ENCODE measurements at places on chromosomes 16 and 17.

DNA sequence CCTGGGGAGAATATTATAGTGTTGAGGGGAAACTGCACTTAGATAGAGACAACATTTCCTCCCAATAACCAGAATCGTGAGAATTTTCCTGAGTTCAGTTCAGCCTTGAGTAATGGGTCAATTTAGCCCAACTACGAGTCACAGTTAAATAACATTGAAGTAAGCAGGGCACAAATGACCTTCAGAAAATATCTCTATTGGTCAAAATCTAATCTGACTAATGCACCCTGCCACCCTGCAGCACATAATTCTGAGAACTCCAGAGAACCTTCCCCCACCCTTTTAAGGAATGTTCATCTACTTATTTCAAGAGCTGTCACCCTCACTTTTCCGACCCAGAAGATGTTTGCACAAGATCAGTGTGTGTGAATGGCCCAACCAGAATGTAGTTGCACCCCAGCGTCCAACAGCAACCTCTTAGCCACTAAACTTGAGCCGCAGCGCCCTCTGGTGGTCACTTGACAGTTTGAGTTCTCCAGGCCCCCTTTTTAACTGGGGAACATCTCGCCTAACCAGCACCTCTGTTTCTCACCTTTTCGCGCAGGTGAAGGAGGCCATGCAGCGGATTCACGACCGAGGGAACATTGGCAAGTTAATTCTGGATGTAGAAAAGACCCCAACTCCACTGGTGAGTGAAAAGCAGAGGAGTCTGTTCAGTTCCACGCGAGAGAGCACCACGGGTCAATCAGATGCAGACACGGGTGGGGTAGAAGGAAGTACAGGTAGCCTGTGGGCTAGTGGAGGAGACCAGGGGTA lies 50.9 kb upstream of the CLEC3A start:
- DNase-seq = peak; percentile 50

- DNase-seq = peak; percentile 54
These were observed 834 bp upstream of the TXNDC11 start for GRCh38 chr16:11743308-11744074.

- no peak for DNase-seq
These were observed 764 bp upstream of the SLC6A4 start for GRCh38 chr17:30236297-30236624.

DNA sequence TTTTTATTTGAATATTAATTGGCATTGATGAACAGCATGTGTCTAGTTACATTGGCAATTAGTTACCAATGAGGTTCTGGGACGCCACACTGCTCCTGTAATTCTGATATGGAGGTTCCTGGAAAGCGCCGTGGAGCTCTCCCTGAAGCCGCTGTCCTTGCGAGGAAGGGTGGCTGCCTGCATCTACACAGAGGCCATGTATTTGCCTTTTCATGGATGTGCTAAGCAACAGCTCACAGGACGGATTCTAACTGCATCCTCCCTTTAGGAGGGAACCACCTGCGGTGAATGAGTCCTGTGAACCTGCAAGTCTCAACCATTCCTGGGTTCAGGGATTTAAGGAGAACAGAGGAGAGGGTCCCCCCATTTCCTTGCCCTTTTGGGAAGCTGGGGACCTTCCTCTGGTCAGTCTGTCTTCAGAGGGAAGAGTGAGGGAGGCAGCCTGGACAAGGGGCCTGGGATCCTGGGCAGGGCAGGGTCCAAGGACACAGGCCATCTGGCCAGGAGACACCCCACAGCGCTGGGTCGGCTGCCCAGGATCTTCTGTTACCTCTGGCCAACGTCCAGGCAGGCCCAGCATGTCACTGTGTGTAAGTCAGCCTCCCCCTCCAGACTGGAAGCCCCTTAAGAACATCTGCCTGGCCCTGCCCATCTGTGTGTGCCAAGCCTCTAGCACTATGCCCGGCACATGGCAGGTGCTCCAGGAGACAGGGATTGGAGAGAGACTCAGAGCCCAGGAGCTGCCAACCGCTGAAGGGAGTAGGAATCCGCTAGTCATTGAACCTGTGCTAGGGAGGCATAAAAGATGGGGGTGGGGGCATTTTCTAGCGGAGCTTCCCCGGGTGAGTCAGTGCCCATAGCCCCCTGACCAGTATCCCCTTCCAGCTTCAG lies 314.1 kb upstream of the TNRC6C start:
- no peak for DNase-seq

DNA sequence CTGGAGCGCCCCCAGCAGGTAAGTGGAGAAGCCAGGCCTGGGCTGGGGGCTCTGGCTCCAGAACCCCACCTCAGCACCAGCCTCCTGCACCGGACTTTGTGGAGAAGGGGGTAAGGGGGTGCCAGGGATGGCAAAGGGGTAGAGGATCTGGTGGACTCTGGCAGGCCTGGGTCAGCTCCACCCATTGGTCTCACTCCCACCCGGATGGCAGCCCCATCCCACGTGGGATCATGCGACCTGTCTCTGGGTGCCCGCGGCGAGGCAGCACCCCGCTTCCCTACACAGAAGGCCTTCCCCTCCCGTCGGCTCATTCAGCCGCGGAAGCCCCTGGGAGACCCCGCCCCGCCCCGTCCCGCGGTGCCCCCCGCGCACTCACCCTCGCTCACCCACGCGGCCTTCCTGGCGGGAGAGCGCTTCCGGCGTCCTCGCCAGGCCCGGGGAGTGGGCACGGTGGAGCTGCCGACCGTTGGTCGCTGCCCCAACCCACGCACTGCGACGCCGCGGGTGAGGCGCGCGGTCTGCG lies 498 bp upstream of the PLEKHG4 start:
- DNase-seq = no peak

- DNase-seq = no peak
These were observed 16.6 kb downstream of the TRPV2 start for GRCh38 chr17:16432017-16432416.

- no peak for DNase-seq
These were observed 1.3 kb downstream of the DGKE start for GRCh38 chr17:56835264-56835585.

DNA sequence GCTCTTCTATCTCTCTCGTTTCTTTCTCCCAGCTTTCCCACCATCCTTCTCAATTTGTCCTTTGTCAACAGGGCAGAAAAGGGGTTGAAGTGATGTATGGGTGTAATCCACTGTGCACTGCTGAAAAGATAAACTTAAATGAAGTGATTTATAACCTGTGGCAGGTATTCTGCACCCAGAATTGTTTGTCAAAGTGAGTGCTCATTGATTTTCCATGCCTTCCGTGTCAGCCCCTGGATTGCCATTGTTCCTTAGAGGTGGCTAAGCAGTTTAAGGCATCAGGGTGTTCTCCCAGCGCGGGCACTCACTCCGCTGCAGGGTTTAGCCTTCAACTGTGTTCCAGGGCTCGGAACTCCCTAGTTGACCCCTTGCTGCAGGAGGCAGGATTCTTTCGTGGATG lies 82.9 kb downstream of the PITPNC1 start:
- no peak for DNase-seq

DNA sequence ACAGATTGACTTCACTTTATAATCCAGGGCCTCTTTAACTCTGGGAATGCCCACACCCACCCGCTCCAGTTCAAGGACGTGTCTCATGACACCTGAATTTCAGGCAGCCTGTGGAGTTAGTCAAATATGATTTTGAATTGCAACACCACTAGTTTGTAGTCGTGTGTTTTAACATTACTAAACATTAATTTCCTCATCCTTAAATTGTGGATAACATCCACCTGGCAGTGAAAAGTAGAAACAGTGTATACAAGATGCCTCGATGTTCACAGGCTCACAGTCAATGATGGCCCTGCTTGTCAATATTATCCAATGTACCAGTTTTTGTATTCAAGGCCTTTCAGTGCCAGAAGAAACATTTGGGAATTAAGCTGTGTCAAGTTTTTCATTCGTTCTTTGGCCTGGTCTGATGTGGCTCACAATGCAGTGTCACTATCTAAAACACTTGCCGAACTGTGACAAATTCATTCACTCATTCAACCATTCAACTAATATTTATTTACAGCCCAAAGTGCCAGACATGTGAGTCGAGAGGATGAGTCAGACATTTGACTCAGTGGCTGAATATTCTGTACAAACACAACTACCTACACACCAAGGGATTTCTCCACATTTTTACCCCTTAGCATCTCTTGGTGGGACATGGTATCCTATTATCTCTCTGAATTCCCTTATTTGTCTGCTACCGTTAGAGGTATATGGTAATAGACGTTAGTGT lies 1.4 kb downstream of the MEIOB start:
- DNase-seq = no peak

GRCh38 chr16:86345516-86345915 lies 164.8 kb upstream of the FOXF1 start:
- no peak for DNase-seq

DNA sequence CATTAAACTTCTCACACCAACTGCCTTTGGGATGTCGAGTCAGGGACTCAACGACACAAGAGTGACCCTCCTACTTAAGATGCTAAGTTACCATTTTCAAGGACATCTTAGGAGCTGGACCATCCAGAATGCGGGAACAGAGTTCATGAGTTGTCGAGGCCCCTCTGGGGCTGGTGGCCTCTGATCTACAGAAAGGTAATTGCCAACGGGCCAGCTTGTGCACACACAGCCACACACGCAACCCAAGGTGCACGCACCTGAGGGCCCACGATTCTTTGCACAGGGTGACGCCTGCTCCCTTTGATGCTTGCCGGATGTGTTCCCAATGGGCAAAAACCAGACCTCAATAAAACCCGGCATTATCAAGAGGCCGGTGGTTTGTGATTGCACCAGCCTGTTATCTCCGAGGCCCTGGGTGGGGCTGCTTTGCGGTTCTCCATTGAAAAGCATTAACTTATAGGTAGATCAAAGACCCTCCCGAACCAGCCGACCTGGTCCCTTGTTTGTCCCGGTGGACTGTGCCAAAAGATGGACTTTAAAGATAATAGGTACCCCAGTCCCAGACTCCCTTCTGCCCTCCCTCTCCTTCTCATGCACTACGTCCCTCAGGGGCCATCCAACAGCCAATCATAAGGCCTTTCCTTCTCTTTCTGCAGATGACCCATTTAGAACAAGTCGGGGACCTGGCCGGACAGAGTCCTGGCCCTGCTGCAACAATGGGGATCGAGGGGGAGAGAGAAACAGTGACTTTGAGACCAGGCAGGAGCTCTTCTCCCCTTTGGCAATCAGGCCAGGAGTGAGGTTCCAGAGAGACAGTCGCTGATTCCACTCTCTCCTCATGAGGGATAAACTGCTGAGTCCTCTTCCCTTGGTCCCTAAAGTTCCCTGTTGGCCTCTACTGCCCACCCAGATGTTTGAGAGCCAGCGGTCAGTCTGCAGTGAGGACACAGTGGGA lies 292.5 kb downstream of the SOX9 start:
- no peak for DNase-seq

- DNase-seq = no peak
These were observed 13.8 kb downstream of the AANAT start for GRCh38 chr17:76481071-76481655.

DNA sequence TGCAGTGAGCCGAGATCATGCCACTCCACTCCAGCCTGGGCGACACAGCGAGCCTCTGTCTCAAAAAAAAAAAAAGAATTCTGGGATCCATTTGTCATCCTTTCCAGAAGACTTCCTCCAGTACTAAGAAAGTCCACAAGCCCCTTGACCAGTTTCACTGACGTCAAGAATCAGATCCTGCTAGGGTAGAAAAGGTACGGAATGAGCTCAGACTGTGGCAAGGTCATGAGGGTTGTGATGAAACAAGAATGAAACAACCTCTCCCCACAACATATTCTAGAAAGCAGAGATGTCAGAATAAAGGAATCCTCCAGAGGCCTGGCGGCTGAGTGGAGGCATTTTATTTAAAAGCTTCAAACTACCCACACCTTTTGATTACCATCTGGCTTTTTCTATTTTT lies 29.9 kb downstream of the TRAF4 start:
- no peak for DNase-seq

- DNase-seq = peak; percentile 56
These were observed 5.3 kb upstream of the FAAP100 start for GRCh38 chr17:81557276-81558114.

DNA sequence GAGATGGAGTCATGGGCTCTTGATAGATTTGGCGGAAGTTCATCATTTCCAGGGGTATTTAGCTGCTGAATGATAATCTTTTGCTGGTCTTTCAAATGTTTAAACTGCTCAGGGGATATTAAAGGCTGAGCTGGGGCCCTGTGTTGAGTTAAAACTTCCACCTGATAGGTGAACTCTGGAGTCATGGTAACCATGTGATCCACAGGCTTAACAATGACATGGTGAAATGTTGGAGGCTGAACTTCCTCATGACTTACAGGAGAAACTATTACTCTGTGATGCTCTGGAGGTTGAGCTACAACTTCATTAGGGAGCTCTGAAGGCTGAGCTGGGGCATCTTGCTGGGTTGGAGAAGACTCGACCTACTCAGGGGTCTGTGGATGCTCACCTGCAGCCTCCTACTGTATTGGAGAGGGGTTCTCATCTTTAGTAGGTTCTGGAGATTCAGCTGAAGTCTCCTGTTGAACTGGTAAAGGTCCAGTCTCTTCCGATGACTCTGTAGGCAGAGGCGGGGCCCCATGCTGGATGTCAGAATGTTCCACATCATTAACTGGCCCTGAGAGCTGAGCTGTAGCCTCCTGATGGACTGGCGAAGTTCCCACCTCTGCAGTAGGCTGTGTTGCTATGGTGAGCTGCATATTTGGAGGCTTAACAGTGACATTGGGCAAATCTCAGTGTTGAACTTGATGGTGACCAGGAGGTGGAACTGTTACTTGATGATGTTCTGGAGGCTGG lies 24.2 kb downstream of the RDM1 start:
- DNase-seq = no peak

DNA sequence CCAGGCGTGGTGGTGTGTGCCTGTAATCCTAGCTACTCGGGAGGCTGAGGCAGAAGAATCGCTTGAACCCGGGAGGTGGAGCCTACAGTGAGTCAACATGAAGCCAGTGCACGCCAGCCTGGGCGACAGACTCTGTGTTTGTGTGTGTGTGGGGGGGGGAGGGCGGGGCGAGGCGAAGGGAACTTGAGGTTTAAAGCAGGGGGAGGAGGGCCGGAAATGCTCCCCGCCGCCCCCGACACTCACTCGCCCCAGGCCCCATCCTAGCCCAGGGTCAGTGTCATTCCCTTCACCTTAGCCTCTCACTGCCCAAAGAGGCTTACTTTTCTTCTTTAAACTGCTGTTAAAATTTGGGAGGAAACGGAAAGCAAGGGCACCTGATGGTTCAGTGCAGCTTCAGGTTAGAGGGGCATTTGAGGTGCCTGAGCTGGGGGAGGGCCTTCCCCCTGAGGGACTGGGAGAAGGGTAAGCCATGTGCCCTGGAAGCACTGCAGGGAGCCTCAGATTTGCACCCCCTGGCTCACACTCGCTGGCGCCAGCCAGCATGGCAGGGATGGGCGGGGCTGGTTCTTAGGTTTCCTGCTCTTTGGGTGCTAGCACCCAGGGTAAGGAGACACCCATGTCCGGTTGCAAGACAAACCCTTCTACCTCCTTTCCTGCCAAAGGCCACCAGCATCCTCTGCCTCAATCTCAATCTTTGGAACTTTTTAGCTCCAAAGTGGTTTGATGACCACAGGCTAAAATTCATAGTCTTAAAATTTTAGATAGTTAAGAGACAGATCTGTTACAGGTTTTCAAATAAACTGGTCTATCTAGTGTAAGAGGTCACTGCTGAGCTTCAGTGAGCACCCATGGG lies 2.2 kb upstream of the LIMD2 start:
- DNase-seq = no peak

GRCh38 chr16:7910116-7910515 lies 577.5 kb downstream of the RBFOX1 start:
- DNase-seq = no peak

All from dermis microvascular lymphatic vessel endothelial cell (primary cell).